Activated naive CD8-positive, alpha-beta T cell treated with anti-CD3 and anti-CD28 coated beads for 36 hours (primary cell): ENCODE measurements at places on chromosomes 4 and X. TPM values are rescaled to one million over a fixed set of nuclear protein-coding genes. Genes with fewer than 3 reads are reported as not detected.

FAM241A gene
- 7.4 TPM for total RNA-seq

- peaks cover 3% of the 10 kb centered on the region for H3K36me3 ChIP-seq
- no peak overlapping the region for H3K27ac ChIP-seq
- no peak overlapping the region for H3K4me3 ChIP-seq
These were observed 185.5 kb downstream of the PTTG2 start for GRCh38 chr4:38145741-38146140.

GRCh38 chr4:85367815-85368214 is 107.1 kb upstream of the ARHGAP24 start:
- H3K36me3 ChIP-seq, result no peaks in the 10 kb centered on the region
- no peak overlapping the region for H3K4me3 ChIP-seq
- H3K27me3 ChIP-seq, result peaks cover 3% of the 10 kb centered on the region
- no peak overlapping the region for H3K27ac ChIP-seq
- no peaks in the 10 kb centered on the region for H3K4me1 ChIP-seq

SOWAHD gene
- 0.14 TPM for total RNA-seq

SPANXD gene
- total RNA-seq, result not detected

GRCh38 chrX:2498781-2499302 is 1.9 kb downstream of the DHRSX start:
- H3K4me1 ChIP-seq, result peaks cover 25% of the 10 kb centered on the region
- no peaks in the 10 kb centered on the region for H3K27me3 ChIP-seq
- H3K36me3 ChIP-seq, result peaks cover 12% of the 10 kb centered on the region
- no peak for DNase-seq
- peak overlapping the region; percentile 82 for H3K4me3 ChIP-seq

- H3K36me3 ChIP-seq, result peaks cover 5% of the 10 kb centered on the region
- H3K4me3 ChIP-seq, result no peak overlapping the region
- H3K27me3 ChIP-seq, result no peaks in the 10 kb centered on the region
- DNase-seq, result no peak
These were observed 186.4 kb upstream of the PUDP start for GRCh38 chrX:7334253-7334935.

MECP2 gene
- total RNA-seq, result 50.9 TPM

GRCh38 chr4:38523524-38524448 is 140.2 kb upstream of the KLF3 start:
- DNase-seq, result no peak
- H3K4me1 ChIP-seq, result peaks cover 14% of the 10 kb centered on the region
- no peak overlapping the region for H3K4me3 ChIP-seq
- peaks cover 14% of the 10 kb centered on the region for H3K36me3 ChIP-seq

CYSLTR1 gene
- 0.36 TPM for total RNA-seq
